Hepatocyte (in vitro differentiated cells): ENCODE measurements at places on chromosomes 13 and 19. TPM values are rescaled to one million over a fixed set of nuclear protein-coding genes. Genes with fewer than 3 reads are reported as not detected.

DNA sequence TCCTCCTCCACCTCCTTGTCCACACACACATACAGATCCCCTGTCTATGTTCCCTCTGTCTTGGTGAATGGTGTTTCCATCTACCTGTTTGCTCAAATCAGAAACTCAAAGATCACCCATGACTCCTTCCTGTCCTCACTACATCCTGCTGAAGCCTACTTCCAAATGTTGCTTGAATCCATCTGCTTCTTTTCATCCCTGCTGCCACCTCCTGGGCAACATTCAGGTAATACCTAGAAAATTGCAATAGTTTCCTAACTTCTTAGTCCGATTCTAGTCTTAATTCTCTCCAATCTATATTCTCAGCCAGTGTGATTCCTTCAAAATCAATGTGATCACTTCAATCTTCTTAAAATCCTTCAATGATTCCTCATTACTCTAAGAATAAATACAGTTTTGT, 155.5 kb upstream of the STARD13 start:
- peak; percentile 23 for DNase-seq

DNA sequence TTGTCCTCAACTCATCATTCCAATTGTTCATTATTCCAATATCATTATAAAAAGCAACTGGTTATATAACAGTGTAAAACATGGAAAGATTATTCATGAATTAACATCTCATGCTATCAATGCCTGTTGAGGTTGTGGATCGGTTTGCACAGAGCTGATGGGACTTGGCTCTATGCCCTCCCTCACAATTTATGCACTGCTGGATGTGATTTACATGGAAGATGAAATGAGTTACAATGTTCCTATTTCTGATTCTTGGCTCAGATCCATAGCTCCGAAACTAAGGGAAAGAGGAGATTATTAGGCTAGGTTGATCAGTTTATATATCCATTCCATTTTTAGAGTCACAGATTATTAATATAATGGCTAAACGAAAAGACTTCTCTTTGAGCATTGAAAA, 38.6 kb downstream of the SCEL start:
- no peak for DNase-seq

DNA sequence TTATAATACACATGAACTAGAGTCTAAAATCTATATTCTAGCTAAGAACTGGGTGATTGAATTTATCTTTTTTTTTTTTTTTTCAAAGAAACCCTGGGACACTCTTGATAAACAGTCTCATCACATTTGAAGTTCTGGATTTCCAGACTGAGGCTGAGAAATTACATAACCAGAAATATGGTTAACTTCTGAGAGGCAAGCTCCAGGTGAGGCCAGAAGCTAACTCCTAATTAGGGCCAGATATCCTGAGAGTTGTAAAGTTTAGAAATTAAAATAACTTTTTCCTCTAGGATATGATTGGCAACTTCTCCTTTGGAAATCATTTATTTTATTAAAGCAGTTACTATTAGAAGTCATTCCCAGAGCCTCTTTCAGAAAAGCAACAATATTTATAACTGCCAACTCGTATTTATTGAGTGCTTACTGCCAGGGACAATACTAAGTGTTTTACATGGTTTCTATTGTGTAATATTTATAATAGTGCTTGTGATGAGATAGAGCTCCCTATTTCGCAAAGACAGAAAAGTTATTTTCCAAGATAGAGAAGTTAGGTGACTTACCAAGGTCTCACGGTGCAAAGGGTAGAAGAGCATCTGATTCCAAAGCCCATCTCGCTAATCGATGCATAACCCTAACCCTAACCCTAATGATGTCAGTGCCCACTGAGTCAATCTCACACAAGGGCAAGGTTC, 187.7 kb downstream of the DCT start:
- peak; percentile 10 for DNase-seq

DNA sequence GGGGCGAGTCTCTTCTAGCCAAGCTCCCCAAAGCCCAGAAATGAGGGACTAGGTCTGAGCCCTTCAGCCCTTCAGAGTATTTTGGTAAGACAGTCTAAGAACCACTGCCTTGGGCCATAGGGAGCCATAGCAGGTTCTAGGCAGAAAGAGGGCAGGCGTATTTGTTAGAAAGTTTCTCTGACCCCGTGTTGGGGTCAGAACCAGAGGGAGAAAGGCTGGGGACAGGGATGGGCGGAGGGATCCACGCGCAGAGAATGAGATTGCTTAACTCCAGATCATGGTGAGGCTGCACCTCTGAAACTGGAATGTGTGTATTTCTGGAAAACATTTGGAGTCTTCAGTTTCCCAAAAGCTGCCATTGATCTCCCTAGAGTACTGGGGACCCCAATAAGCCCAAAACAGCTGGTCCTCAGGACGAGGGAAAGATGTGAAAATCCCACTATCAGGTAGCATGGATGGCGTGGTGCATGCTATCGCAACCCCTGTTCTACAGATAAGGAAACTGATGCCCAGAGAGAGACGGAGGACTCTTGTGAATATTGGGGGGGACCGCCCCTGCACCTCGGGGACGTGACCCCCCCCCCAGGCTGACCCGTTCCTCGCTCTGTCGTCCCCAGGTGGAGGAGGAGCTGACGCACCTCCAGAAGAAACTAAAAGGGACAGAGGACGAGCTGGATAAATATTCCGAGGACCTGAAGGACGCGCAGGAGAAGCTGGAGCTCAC, 703 bp upstream of the TPM4 start:
- DNase-seq: no peak

- no peak for DNase-seq
Measured at GRCh38 chr19:2811735-2812413, 7.8 kb upstream of the ZNF554 start.

- DNase-seq: no peak
Measured at GRCh38 chr19:56880592-56881190, 40.2 kb upstream of the PEG3 start.

Gene LMTK3
- total RNA-seq: 2.1 and 3.7 TPM in 2 replicates

- peak; percentile 86 for DNase-seq
Measured at GRCh38 chr19:40523322-40524047, 53.2 kb upstream of the SHKBP1 start.

Gene CRB3
- 71.4 and 75.5 TPM in 2 replicates for total RNA-seq
